Foreskin keratinocyte (primary cell): ENCODE measurements at places on chromosomes 4 and X.

GRCh38 chrX:1094566-1095333 lies 117.7 kb downstream of the CRLF2 start:
- no peak for DNase-seq

DNA sequence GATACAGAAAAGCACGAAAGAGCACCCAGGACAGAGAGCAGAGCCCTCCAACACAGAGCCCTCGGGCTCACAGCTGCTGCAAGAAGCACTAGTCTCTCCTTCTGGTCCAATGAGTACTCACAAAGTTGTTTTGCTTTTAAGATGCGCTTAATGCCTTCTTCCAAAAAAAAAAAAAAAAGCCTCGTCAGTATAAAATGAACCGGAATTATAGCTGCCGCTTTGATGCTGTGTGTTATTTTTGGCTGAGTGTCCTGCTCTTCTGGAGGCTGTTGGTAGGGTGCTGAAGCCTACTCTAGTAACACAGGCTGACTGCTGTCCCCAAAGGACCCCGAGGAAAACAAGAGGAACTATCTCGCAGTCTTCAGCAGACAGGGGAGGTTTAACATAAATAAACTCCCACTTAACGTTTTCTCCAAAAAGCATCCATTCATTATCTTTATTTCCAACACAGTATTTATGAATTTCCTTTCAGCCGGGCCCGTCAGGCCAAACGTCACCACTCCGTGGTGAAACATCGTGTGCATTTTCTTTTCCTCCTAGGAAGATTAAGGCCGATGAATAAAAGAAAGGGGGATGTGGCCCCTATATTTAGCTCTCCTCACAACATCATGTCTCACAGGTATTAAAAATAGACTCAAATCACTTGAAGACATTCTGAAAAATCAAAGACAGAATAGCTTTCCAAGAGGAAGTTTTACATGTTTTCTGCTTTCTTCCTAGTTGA lies 213.7 kb upstream of the PPARGC1A start:
- DNase-seq, result no peak

- DNase-seq, result no peak
Measured at GRCh38 chr4:2352729-2353221, 65.7 kb downstream of the ZFYVE28 start.

DNA sequence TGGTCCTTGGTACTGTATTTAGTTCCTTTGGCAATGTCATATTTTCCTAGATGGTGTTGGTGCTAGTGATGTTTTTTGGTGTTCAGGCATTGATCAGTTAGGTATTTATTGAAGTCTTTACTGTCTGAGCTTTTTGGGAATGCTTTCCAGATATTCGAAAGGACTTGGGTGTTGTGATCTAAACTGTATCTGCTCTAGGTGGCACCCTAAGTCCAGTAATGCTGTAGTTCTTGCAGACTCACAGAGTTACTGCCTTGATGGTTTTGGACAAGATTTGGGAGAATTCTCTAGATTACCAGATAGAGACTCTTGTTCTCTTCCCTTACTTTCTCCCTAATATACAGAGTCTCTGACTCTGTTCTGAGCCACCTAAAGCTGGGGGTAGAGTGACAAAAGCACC lies 513.6 kb upstream of the PITX2 start:
- no peak for DNase-seq

- DNase-seq, result no peak
Measured at GRCh38 chrX:134883137-134883700, 107.6 kb upstream of the SMIM10 start.

DNA sequence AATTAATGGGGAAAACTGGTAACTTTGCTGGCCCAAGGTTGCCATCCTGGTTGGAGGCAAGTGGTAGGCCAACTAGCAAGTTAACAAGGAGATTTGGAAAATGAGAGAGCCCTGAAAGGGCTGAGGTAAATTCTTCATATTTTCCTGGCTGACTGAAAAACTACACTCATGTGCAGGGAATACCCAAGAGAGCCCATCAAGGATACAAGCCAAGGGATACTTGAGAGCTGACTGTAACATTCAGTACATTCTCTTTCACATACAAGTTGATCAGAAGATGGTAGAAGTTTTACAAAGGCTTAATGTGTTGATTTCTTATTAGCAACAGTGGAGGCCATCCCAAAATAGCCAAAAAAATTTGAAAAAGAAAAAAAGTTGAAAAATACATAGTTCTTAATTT lies 33.3 kb downstream of the IL2 start:
- DNase-seq, result no peak

DNA sequence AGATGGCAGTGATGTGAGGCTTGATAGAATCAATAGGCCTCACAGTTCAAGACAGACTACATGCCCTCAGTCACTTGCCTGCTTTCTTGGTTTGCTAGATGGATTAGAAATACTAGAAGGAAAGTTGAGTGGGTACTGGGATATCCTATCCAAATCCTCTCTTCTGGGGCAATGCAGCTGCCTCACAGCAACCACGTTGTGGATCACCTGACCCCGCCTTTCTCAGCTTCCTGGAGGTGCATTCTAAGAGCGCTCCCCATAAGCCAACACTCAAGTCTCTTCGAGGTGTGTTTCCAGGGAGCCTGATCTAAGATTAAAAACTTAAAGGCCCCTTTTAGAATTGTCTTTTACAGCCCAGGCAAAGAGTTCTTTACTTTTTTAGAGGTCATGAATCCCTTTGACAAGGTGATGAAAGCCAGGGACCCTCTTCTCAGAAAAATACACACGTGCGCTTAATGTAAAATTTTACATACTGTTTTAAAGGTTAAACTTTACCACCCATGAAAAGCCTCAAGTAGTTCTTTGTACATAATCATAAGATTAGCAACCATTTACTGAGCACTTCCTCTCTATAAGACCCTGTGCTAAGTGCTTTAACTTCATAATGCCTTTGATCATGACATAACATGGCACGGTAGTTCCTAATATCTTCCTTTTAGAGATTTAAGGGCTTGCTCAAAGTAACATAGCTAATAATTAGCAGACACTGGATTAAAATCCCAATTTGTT lies 840 bp upstream of the RPL34 start:
- no peak for DNase-seq

DNA sequence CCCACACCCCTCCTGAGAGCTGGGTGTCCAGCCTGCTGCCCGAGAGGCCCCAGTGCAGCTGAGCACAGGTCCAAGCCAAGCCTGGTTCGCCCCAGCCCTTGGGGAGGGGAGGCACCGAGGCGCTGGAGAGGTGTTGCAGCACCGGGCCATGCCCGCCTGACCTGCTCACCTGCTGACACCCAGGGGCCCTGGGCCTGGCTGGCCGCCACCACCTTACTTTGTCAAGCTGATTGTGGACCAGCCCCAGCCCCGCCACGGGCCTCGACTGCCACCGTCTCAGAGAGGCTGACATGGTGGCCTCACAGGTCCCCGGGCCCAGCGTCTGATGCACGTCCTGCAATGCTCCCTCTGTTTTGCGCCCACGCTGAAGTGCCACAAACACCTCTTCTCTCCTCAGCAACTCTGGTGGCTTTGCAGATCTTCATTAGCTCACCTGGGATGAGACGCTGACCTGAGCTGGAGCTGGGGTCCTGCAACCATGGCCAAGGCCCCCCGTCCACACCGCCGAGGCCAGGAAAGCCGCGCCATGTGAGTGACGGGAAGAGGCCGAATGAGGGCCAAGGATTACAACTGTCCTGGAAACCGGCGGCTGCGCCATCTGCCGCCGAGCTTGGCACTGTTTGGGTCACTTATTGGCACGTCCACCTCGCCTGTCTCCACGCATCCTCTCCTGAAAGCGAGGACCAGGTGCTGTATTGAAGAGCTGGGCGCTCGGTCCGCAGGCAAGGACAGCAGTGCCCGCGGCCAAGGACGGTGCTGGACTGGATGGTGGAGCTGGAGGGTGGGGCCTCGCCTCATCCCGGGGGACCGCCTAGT lies 7.6 kb downstream of the CPLX1 start:
- DNase-seq, result no peak

- DNase-seq, result no peak
Measured at GRCh38 chrX:2934715-2935710, 5.9 kb upstream of the ARSD start.

DNA sequence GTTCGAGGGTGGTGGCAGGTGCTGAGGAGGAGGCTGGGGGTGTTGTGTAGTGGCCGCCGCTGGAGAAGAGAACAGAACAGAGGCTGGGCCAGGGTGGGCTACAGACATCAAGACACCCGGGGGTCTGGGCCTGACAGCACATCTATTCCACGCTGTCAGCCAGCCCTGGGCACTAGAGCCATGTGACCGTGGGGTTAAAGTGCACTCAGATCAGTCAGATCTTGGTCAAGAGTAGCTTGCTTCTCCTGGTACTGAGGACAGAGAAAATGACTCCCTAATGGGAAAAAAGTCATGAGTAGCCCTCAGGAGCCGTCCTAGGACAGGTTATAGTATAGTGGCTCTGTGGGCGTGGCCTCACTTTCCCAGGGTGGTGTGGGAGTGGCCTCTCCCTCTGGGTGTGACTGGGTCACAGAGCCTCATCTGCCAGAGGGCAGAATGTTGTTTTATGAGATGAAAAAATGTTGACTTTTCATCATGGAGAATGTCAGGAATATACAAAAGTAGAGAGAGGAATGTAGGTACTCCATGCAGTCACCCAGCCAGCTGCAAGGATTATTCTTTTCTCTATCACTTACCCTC lies 19.4 kb downstream of the TRMT44 start:
- no peak for DNase-seq

DNA sequence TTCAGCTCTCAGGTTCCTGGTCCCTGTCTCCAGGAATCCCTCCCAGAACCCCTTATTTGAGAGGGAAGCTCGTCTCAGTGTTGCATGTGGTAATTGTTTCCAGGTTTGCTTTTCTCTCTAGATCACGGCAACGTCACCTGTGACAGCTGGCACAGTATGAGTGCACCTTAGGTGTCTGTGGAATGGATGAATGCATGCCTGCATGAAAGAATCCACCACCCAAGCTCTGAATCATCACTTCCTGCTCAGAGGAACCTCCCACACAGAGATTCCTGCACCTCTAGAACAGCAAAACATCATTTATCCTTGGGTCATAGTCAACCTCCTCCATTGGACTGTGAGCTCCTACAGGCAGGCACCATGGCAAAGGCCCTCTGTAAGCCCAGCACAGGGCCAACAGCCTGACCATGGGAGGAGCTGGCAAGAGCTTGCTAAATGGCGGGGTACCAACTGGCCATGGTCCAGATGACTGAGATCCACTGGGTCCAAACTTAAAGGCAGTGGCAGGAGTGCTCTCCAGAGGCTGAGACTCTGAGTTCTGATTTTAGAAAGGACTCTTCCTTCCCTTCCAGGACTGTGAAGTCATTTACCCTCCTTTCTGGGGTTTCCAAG lies 116.2 kb downstream of the SLC2A9 start:
- peak; percentile 87 for DNase-seq

DNA sequence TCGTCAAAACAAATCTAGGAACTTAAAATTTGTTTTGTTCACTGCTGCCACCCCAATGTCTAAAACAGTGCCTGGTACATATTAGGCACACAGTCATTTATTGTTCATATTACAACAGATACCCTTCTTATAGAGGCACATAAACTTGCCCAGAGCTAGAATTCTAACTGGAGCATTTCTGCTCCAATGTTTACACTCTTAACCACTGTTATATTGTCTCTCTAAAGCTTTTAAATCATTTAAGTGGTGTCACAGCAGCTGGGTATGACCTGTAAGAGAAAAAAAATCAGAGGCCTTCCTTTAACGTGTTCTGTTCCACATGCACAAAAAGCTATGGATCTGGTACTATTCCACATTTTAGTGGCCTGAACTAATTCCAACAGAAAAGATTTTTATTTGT lies 3.0 kb downstream of the UBE2D3 start:
- no peak for DNase-seq

GRCh38 chrX:107684956-107685385 lies 56.7 kb downstream of the PRPS1 start:
- peak; percentile 78 for DNase-seq

- no peak for DNase-seq
Measured at GRCh38 chr4:88419874-88420273, 37.0 kb upstream of the HERC5 start.

GRCh38 chr4:123536225-123536624 lies 139.6 kb downstream of the SPRY1 start:
- no peak for DNase-seq

- DNase-seq, result no peak
Measured at GRCh38 chrX:111823128-111823527, 52.9 kb upstream of the TRPC5OS start.

GRCh38 chr4:185036019-185036418 lies 17.7 kb downstream of the HELT start:
- no peak for DNase-seq

DNA sequence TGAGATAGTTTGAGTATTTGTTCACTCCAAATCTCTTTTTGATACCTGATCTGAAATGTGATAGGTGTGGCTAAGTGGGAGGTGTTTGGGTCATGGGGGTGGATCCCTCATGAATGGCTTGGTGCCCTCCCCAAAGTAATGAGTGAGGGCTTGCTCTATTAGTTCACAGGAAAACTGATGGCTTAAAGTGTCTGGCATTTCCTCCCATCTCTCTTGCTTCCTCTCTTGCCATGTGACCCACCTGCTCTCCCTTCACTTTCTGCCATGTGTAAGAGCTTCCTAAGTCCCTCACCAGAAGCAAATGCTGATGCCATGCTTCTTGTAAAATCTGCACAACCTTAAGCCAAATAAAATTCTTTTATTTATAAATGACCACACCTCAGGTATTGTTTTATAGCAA lies 61.1 kb downstream of the MAD2L1 start:
- DNase-seq, result no peak

DNA sequence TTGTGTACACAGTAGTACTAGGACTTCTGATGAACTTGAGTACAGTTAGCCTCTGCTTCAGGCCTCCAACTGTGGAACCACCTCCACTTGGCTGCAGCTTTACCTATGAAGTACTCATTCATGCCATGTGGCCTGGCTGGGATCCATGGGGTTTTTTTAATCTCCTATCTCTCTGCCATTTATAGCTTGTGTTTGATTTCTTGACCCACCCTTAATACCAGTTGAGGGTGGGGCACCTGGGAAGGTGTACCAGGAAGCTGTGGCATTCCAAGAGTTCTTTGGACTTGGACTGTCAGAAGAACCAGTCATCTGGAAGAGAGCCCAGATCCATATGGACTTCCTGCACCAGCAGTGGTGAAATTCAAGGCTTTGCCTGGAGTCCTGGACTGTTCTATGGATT lies 230.1 kb downstream of the SHROOM3 start:
- peak; percentile 93 for DNase-seq

- DNase-seq, result no peak
Measured at GRCh38 chr4:76723373-76723772, 174.6 kb downstream of the SOWAHB start.
